ENCODE measurements at places on chromosomes 11 and 22.

GRCh38 chr22:25672289-25673084 lies 69.5 kb upstream of the MYO18B start:
- no peak for DNase-seq

DNA sequence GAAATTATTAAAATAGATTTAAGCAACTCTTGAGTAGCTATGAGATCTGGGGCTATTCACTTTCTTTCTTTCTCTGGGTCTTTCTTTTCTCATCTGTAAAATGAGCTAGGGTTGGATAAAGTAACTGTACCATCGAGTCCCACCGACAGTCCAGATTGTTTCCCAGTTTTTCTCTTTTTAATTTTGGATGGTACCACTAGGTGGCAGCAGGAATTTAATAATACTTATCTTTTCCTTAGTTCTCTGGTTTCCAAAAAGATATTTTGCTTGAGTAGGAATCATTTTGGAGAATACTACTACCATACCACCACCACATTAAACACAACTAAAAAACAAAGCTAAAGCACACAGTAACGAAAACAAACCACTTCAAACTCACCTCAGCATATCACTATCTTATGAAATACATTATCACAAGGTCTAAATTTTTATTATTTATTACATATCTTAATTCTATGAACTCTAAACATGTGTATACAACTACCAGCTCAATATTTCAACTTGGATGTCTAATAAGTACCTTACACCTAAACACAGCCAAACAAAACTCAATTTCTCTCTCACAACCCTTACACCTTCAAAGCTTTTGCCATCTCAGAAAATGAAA lies 584.0 kb downstream of the KCNA4 start:
- no peak for DNase-seq

- DNase-seq: no peak
Measured at GRCh38 chr22:19341500-19341899, 50.0 kb upstream of the CLTCL1 start.

GRCh38 chr11:126133901-126134300 lies 71.2 kb upstream of the CDON start:
- no peak for DNase-seq

GRCh38 chr22:23970816-23971486 lies 3.3 kb downstream of the DDT start:
- no peak for DNase-seq

- DNase-seq: no peak
Measured at GRCh38 chr22:30170129-30170528, 76.4 kb downstream of the LIF start.

DNA sequence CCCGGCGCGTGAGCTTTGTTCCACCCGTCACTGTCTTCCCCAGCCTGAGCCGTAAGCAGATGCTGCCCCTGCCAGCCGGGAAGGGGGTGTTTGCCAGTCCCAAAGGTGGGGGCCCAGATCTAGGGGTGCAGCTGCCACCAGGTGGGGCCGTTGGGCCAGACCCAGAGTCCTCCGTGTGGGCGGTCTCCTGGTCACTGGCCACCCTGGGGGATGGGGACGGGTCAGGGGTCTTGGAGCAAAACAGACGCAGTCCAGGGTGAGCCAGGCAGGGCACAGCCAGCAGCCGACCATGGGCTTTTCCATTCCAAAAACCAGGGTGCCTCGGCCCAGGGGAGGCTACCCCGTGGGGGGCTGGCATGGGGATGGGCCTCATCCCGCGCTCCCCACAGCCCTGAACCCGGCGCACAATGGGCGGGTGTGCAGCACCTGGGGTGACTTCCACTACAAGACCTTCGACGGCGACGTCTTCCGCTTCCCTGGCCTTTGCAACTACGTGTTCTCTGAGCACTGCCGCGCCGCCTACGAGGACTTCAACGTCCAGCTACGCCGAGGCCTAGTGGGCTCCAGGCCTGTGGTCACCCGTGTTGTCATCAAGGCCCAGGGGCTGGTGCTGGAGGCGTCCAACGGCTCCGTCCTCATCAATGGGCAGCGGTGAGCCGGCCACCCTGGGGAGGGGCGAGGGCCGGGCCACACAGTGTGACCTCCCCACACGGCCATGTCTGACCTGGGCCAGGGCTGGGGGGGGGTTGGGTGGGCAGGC lies 3.5 kb downstream of the MUC5B start:
- DNase-seq: no peak

DNA sequence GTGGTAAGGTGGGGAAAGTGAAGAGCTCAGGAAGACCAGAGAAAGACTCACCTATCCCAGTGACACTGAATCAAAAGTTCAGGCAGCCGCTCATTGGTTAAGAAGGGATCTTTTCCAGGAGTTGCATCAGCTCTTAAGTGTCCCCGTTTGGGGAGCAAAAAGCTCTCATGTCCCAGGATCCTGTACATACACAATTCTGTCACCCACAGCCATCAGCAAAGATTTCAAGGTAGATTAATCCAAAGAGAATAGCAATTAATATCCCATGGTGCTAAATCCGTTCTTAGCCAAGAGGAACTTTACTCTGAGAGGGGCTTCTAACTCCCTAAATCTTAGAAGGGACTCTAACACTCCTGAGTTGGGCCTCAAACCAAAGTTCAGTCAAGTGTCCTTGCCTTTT lies 19.3 kb downstream of the FOLR3 start:
- no peak for DNase-seq

GRCh38 chr22:17119481-17120202 lies 1.5 kb downstream of the TMEM121B start:
- no peak for DNase-seq

DNA sequence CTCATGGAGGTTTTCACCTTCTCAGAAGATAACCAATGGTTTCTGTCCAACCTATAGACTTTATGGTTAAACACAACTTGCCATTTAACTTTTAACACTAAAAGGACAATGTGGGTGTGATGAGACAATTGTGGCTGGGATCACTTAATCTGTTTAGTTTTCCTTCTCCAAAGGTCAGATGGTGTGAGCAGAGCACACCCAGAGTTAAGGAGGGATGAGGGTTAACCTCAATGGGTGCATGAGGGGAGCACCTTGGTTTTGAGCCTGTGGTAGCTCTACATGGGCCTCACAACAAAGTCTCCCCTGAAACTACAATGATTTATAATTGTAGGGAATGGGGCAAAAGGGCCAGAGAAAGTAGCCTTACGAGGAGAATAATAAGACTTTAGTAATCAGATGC lies 28.9 kb upstream of the CHRM4 start:
- DNase-seq: no peak

DNA sequence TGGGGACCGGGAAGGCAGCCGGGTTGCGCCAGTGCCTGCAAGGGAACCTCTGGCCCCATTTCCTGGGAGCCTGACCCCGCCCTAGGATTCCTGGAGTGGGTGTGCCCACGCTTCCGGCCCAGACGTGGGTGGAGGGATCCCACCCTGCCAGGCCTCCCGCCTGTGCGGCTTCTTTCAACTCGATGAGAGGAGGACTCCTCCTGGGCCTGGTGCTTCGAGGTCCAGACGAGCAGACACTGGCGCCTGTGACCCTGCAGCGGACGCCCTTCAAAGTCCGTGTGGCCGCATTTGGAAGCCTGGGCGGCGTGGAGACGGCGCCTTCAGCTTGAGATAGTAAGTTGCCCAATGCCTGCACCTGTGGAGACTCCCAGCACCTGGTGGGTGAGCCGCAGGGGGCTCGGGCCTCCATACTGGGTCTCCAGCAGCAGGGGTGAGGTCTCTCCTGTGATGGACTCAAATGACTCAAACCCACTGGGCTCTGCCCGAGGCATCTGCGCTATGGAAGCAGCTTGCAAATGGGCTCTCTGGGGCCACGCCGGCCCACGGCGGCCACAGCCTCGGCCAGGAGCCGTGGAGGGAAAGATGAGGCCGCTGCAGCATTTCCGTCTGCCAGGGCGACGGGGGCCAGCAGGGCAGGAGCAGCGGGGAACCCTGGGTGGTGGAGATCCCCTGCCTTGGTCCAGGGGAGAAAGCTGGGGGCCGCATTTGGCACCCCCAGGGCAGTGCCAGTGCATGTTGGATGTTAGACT lies 64.3 kb upstream of the PPARA start:
- no peak for DNase-seq

- DNase-seq: no peak
Measured at GRCh38 chr11:19644316-19644715, 68.3 kb upstream of the NAV2 start.

GRCh38 chr11:105588001-105588400 lies 21.9 kb upstream of the GRIA4 start:
- DNase-seq: no peak

GRCh38 chr11:117908109-117908895 lies 20.9 kb downstream of the TMPRSS13 start:
- no peak for DNase-seq

DNA sequence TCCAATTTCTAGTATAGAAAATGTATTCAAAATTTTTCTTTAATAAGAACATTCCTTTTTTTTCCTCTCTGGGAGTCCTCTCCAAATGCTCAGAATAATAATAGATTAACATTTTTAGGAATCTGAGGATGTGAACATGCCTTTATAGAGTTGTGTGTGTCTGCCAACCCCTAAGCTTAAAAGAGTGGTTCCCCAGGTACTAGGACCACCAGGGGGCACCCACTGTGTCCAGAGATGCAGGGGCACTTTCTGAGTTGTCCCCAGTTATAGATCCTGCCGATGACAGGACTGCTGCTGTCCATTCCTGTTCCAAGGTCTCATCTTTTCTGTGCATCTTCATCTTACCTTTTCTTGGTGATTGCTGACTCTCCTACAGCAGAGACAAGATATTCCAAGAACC lies 27.0 kb upstream of the MICAL2 start:
- DNase-seq: no peak

DNA sequence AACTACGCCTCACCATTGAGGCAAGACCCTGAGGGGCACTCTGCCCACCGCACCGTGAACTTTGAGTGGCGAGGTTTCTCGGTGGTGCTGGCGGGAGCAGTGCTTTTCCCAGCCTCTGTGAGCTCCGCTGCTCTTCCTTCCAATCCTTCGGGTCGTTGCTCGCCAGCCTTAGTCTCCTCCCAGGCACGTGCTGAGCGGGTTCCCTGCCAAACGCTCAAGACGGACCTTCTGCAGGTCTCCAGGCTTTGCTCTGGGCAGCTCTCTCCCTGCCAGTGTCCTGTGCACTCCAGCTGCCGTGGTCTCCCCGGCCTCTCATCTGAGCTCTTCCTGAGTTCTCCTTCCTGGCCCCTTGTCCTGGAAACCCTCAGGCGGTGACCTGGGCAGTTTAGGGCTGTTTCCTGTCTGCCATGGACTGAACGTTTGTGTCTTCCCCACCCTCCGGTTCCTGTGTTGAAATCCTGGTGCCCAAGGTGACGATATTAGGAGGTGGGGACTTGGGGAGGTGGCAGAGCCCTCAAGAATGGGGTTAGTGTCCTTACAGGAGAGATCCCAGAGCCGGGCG lies 11.2 kb upstream of the MUC6 start:
- no peak for DNase-seq

DNA sequence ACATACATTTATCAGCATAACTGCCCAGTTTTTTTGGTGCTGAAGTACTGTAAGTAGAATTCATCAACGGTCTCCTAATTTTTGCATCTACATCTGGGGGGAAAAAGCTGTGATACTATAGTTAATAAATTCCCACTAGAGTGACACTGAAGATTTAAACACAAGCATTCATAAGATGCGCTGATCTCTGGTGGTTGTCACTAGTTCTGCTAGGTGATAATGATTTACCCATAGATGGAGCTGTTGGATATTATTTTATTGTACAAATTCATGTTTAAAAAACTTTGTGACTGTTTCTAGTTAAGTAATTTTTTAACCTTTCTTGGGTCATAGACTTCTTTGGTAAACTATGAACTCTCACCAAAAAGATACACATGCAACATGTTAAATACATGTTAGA lies 106.6 kb downstream of the EMSY start:
- no peak for DNase-seq

- no peak for DNase-seq
Measured at GRCh38 chr11:20474882-20475517, 87.5 kb downstream of the PRMT3 start.

DNA sequence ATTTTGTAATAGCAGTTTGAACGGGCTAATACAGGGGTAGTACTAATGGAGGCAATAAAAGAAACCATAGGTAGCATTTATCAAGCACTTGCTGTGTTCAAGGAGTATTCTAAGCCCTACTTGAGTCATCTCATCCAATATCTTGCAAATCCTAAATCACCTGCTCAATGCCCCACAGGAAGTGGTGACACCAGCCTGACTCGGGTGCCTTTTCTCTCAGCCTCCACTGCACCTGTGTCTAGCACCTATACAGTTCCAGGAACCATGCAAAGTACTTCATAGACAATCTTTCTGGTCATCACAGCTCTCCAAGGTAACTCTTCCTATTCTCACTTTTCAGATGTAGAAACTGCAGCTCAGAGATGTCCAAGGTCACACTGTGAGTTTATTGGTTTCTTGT lies 98.0 kb downstream of the PRR5L start:
- DNase-seq: no peak

DNA sequence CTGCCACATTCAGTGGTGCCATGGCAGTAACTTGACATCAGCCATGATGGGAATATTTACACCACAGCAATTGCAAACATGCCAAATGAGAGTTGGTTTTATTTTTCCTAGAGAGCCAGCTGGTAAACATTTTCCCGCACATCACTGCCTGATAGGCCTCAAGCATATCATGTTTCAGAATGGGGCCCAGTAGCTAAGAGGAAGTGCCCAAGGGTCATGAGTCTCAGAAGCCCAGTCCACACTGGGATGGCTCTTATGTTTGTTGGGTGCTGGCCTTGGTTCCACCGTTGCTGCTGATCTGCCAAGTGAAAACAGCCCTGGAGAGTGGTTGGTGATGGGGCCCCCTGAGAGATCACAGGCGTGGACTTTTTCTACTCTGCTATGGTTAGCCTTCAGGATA lies 64.3 kb upstream of the NAV2 start:
- DNase-seq: no peak

- DNase-seq: no peak
Measured at GRCh38 chr11:9172389-9172788, 81.0 kb upstream of the SCUBE2 start.

DNA sequence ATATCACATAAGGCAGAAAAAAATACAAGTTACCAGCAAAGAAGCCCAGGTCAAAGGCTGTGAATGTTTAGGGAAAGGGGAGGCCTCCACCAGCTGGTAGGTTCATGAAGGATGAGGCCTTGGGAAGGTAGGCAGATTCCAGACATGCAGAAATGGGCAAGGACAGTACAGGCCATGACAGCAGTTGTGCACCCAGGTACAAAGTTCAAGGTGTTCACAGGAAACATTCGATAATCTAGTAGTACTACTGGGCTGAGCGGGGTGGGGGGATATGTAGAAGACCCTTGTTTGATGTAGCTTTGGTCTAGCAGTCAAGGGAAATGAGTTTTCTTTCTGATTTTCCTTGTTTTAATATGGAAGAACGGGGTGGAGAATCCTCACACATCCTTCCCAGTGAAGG lies 152.8 kb upstream of the RASSF10 start:
- no peak for DNase-seq

GRCh38 chr11:36475192-36475591 lies 34.9 kb downstream of the TRAF6 start:
- no peak for DNase-seq

GRCh38 chr11:103281301-103281700 lies 172.1 kb downstream of the DYNC2H1 start:
- DNase-seq: no peak
